Stomach (tissue), 19 donors: ENCODE measurements at places on chromosomes 6 and 20. TPM values are rescaled to one million over a fixed set of nuclear protein-coding genes. Genes with fewer than 3 reads are reported as not detected.
A peak's percentile ranks its signal among the peaks of the same experiment; 100 is the strongest.

DNA sequence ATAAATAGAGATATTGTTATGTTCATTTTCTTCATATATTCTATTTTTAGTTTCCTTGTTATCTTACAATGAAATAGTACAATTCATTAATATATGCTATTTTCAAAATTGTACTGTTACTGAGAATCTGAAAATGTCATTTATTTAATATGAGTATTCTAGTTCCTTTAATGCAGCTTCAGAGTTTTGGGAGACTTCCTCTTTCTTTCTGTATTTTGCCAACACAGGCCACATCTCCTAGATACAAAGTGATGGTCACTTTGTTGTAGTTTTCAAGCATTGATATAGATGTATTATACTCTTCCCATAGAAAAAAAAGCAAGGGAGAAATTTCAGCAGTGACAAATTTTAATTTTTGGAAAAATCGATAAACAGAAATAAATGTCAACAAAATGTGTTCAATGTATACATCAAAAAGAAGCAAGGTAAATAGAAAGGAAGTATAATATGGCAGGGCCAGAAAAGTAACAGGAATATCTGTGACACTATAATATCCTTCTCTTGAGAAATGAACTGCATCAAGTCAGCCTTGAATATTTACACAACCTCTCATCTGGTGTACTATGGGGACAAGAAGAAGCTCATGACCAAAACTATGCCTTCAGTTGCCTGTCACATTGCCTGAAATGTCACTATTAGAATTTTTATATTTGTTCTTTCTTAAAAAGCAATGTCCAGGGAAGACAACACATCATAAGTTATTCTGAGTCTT lies 396.0 kb downstream of the TBC1D32 start:
- no peaks in the 10 kb centered on the region for H3K36me3 ChIP-seq
- H3K27me3 ChIP-seq = no peaks in the 10 kb centered on the region
- H3K27ac ChIP-seq = no peak overlapping the region
- no peaks in the 10 kb centered on the region for H3K4me1 ChIP-seq
- no peak for DNase-seq

DNA sequence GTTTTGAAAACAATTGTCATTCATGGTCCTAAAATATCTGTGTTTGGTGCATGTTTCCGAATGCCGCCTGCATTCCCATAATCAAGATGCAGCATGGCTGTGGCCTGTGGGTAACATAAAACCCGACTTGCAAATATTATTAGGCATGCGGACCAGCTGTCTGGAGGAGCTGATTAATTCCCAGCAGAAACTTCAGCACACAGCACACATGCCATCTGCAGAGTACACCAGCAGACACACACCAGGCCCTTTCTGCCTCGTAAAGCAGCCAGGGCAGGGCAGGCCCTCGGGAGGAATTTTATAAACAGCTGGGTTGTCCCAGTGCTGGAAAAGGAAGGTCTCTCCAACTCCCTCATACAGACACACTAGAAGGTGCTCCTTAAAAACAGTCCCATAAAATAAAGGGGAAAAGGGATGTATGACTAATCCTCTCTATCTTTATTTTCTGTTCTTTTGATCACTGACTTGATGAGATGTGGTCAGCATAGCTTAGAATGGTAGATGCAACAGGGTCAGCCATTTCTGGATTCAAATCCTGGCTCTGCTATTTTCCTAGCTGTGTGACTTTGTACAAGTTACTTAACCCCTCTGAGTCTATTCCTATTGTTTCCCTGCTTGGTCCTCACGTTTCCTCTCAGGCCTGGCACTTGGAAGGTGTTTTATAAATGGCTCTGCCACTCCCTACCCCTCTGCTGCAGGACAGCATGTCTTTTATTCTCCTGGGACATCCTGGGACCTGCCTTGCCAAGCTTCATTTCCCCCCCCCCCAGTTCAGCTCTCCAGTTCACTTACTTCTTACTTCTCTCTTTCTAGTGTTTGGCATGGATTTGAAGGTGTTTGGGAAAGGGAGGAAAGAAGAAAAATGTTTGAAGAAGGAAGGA lies 85.9 kb upstream of the TRAF3IP2 start:
- no peak overlapping the region for H3K4me3 ChIP-seq
- peak overlapping the region; percentile 76 for H3K27ac ChIP-seq
- H3K36me3 ChIP-seq = peaks cover 71% of the 10 kb centered on the region
- peaks cover 33% of the 10 kb centered on the region for H3K4me1 ChIP-seq

GRCh38 chr6:137358273-137358672 lies 135.9 kb downstream of the OLIG3 start:
- H3K27ac ChIP-seq = no peak overlapping the region
- no peaks in the 10 kb centered on the region for H3K36me3 ChIP-seq
- DNase-seq = no peak
- H3K4me3 ChIP-seq = no peak overlapping the region
- H3K27me3 ChIP-seq = no peaks in the 10 kb centered on the region

GRCh38 chr6:15948930-15949900 lies 179.7 kb upstream of the MYLIP start:
- peak overlapping the region; percentile 56 for H3K27ac ChIP-seq
- no peak overlapping the region for H3K4me3 ChIP-seq

DNA sequence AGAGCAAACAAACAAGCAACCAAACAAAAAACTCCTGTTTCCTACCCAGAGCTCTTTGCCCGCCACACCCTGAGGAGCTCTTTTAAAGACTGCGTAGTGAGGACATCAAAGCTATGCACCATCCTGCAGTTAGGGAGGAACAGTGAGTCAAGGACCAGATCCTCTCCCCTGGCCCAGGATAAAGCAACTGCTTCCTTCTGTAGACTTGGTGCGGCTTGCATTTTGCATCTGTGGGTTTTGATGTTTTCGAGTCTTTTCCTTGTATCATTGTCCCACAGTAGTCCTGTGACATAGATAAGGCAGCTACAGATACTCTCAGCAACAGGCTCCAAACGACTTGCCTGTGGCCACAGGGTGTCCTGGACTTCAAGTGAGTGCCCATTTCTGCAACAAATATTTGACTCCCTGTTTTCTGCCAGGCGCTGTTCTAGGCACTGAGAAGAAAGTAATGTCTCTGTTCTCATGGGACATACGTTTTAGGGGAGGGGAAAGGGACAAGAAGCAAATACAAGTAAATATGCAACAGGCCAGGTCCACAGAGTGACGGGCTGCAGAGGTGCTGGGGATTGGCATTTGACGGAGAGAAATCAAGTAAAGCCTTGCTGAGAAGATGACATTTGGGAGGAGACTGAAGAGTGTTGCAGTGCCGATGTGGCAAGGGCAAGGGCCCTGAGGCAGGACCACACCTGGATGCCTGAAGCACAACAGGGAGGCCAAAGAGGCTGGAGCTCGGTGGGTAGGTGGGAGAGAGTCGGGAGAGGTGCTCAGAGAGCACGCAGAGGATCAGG lies 35.9 kb upstream of the MAP3K4 start:
- H3K4me3 ChIP-seq = no peak overlapping the region
- no peaks in the 10 kb centered on the region for H3K36me3 ChIP-seq

DNA sequence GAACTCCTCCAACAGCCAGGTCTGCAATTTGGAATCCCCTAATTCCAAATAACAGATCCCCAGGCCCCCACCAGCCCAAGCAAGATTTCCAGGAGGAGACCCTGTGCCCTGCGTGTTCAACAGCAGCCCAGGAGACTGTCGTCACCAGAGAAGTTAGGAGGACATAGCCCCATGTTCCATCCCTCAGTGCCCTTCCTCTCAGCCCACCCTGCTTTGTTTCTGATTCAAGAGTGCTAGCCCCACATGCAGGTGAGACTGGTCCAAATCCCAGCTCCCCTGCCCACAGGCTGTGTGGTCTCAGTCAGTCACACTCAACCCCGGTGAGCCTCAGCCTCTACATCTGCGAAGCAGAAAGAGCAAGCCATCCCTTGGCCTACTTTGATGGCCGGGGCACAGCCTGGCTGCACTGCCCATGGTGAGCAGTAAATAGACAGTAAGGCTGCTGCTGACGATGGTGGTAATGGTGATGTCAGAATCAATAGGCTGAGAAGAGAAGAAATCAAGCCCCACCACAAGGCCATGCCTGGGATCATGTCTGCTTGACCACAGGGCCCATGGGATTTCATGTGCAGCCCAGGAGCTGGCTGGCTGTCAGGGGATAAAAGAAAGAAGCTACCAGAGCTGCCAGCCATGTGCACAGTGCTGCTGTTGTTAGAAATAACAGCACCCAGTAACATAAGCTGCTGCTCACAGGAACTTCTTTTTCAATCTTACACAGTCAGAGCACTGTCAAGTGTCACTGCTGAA lies 51.5 kb upstream of the NXT1 start:
- no peaks in the 10 kb centered on the region for H3K36me3 ChIP-seq
- DNase-seq = no peak
- no peaks in the 10 kb centered on the region for H3K27me3 ChIP-seq
- H3K27ac ChIP-seq = no peak overlapping the region
- no peak overlapping the region for H3K4me3 ChIP-seq

GRCh38 chr6:21402368-21402767 lies 191.2 kb upstream of the SOX4 start:
- H3K4me1 ChIP-seq = no peaks in the 10 kb centered on the region
- no peaks in the 10 kb centered on the region for H3K36me3 ChIP-seq
- H3K4me3 ChIP-seq = no peak overlapping the region
- H3K27ac ChIP-seq = no peak overlapping the region

DNA sequence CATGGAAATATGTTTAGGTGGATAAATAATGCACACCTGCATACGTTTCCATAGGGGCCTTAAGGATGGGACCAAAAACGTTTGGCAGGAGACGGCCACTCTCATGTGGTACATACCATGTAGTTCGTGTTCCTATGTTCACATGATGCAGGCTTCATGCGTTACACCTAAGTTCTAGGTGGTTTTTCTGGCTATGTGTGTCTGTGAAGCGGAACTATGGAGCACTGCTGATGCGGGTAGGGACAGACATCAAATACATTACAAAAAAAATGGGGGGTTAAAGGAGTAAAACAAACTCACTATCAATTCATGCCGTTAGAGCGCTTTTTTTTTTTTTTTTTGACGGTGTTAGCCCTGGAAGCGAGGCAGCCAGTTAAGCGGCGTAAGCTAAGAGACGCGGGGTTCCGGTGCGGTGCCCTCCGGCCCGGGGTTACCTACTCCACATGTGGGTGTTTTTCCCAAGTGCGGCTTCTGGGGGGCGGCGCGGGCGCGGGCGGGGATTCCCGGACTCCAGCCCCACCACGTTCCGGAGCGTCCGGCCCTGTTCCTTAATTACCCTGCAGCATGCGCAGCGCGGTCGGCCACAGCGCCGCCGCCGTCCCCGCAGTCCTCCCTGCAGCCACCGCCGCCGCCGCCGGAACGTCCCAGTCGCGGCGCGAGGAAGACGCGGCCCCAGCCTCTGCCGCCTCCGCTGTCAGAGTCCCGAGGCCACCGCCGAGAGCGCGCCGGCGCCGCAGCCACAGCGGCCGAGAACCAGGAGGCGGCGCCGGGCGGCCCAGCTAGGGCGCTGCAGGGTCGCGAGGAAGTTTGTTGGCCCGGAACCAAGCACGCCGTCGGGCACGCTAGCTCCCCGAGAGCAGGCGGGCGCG lies 648 bp downstream of the COL19A1 start:
- peak overlapping the region; percentile 80 for H3K4me3 ChIP-seq
- peak; percentile 86 for DNase-seq
- no peaks in the 10 kb centered on the region for H3K36me3 ChIP-seq
- peaks cover 20% of the 10 kb centered on the region for H3K4me1 ChIP-seq
- peak overlapping the region; percentile 81 for H3K27ac ChIP-seq
- peaks cover 17% of the 10 kb centered on the region for H3K27me3 ChIP-seq

DNA sequence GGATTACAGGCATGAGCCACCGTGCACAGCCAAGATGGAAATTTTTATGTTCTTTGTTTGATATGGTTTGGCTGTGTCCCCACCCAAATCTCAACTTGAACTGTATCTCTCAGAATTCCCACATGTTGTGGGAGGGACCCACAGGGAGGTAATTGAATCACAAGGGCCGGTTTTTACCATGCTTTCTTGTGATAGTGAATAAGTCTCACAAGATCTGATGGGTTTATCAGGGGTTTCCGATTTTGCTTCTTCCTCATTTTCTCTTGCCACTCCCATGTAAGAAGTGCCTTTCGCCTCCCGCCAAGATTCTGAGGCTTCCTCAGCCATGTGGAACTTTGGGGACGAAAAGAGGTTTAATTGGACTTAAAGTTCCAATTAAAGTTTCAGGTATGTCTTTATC lies 14.6 kb downstream of the EEF1A1 start:
- H3K27me3 ChIP-seq = no peaks in the 10 kb centered on the region
- no peak overlapping the region for H3K4me3 ChIP-seq
- no peak for DNase-seq
- no peaks in the 10 kb centered on the region for H3K4me1 ChIP-seq
- no peak overlapping the region for H3K27ac ChIP-seq

DNA sequence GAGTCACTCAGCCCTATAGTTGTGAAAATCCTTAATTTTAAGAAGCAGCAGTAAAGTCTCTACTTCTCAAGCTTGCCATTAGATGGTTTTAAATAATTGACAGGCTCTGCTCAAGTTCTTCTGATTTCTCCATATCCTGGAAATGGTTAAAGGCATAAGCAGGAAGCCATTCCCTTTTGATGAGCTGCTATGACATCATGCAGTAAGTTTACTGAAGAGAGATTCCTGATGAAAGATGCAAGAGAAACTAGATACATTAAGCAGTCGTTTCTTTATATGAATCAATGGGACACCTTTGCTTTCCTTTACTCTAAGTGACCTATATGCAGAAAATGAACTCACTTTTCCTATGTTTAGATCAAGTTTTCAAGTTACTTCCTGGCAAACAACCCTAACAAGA lies 9.8 kb downstream of the POPDC3 start:
- H3K36me3 ChIP-seq = no peaks in the 10 kb centered on the region
- no peak for DNase-seq
- H3K27ac ChIP-seq = no peak overlapping the region
- H3K4me3 ChIP-seq = no peak overlapping the region

- H3K27ac ChIP-seq = no peak overlapping the region
- no peaks in the 10 kb centered on the region for H3K4me1 ChIP-seq
- H3K27me3 ChIP-seq = no peaks in the 10 kb centered on the region
- H3K4me3 ChIP-seq = no peak overlapping the region
Measured at GRCh38 chr6:71908162-71908765, 21.9 kb downstream of the RIMS1 start.

DNA sequence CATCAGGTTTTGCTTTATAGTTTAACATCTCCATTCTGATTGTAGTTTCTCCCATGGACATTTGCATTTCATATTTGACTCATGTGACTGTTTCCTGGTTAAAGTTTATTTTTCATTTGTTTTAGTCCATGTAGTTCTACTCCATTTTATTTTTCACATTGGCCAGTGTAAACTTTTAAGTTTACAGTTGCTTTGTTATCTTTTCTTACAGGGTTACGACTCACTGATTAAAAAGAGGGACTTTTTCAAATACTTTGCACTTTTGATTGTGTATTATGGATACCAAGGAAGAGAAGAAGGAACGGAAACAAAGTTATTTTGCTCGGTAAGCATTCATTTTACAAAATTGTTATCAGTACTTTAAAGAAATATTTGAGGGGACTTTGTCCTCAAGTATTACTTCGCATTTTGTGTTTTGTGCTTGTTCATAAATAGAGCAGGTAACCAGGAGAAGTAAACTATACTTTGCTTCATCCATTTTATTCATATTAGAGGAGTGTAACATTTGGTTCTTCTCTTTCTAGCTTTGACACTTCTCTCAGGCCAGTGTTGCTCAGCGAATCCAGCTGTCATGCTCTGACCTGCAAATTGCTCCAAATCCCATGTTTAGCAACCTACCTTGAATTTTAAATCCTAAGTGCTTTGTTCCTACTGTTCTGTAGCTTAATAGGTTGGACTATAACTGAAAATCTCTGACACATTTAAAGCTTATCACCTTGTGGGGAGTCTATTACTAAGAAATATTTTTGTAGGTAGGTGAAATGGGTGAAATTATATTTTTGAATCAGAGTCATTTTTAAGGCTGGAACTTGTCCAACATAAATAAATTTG lies 24.5 kb downstream of the NCOA7 start:
- H3K4me1 ChIP-seq = peaks cover 46% of the 10 kb centered on the region
- no peaks in the 10 kb centered on the region for H3K27me3 ChIP-seq
- H3K4me3 ChIP-seq = peak overlapping the region; percentile 11
- DNase-seq = no peak

SH3BGRL2 gene
- 25.1 TPM for total RNA-seq

C20orf204 gene
- total RNA-seq = 1.7 TPM

PRND gene
- total RNA-seq = 1.1 TPM
